T-helper 1 cell (primary cell): ENCODE measurements at places on chromosomes 12 and 14.

GRCh38 chr12:26473291-26473690 lies 277.9 kb downstream of the SSPN start:
- no peak for DNase-seq

DNA sequence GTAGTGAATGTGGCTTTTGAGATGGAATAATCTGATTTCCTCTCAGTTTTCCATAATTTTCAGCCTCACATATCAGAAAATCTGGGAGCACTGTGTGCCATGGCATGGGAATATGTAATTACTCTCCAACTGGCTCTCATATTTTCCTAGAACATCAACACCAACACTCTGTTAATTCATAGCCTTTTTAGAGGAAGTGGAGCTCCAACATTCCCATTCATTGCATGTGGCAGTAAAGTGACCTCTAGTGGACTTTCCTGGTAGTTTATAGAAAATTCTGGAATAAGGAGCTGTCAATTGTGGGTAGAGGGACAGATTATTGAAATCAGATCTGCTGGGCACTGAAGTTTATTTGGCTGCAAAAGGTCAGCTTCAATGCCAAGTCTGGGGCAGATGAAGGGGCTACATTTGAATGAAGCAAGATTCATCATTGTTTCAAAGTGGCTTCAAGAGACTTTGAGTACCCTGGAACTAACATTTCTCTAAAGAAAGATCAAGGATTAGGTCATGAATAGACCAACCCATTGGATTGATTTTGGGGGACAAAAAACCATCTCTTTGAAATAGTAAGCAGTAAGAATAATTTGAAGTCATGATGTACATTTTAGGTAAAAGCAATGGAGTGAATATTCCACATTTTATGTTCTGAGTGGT lies 23.6 kb upstream of the USP44 start:
- DNase-seq = no peak

DNA sequence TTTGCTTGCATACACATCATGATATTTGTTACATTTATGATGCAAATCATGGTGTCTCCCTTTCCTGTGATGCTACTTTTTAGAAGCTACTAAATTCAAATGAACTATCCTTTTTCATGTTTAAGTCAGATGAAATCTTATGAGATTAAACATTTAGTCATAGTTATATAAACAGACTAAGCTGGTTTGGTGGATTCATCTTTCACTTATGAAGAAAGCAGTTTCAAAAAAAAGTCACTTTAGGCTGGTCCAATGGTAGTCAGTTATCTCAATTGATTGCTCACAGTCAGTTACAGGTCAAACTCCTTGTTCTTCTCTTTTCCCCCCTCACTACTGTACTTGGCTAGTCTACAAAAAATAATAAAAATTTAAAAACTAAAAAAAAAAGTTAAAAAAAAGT lies 19.7 kb downstream of the SYCP3 start:
- DNase-seq = no peak

- no peak for DNase-seq
Observed at GRCh38 chr12:4240161-4240783, 33.3 kb upstream of the CCND2 start.

- DNase-seq = no peak
Observed at GRCh38 chr14:85123755-85124154, 406.2 kb upstream of the FLRT2 start.

DNA sequence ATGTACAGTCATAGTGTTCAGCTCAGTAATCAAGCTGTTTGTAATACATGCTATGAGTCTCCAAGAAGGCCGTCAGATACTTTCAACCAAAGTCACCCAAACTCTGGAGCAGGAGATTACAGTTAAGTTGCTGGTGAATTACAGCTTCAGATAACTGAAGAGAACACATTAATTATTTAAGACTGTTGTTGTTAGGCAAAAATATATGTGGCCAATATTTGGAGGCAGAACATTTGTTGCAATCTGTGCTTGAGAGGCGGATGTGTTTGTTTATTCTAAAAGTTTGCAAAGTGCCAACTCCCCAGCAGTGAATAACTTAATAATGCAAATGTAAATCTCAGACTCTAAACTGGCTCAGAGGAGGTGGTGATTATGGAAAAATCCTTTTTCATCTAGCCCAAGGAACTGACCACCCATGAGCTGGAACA lies 300.7 kb upstream of the TBX3 start:
- DNase-seq = no peak

DNA sequence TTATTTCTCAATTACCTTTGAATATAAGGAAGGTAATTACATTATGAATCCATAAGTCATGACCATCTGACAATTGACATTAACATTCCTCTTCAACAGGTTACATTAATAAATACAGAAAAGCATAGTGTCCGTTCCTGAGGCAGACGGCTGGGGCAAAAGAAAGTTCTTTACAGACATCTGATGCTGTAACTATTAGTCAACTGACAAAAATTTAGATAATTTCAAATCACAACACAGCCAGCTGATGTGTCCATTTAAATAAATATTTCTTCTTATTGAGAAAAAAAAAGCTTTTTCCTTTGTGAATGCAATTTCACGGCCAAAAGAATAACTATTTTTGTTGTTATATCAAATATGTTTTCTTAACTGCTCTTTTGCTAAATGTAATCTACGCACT lies 9.2 kb upstream of the PYROXD1 start:
- DNase-seq = no peak

DNA sequence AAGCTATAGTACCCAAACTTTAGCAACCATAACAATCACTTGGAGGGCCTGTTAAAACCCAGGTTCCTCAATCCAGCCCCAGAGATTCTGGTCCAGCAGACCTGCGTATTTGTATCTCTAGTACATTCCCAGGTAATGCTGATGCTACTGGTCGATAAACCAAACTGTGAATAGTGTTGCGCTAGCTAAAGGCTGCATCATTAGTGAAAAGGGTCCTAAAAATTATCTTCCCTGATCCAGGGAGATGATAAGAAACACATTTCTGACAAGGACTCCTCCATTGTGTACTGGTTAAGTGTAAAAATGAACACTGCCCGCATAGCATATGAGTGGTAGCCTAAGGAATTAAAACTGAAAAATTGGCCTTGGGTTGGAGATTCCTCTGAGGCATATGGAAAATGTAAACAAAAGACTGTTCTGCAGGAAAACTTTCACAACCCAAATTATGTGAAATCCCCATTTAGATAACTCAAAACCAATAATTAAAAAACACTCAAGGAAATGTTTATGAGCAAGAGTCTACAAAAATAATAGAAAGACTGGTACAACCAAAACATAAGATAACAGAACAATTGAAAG lies 322.7 kb downstream of the CEP128 start:
- DNase-seq = no peak

DNA sequence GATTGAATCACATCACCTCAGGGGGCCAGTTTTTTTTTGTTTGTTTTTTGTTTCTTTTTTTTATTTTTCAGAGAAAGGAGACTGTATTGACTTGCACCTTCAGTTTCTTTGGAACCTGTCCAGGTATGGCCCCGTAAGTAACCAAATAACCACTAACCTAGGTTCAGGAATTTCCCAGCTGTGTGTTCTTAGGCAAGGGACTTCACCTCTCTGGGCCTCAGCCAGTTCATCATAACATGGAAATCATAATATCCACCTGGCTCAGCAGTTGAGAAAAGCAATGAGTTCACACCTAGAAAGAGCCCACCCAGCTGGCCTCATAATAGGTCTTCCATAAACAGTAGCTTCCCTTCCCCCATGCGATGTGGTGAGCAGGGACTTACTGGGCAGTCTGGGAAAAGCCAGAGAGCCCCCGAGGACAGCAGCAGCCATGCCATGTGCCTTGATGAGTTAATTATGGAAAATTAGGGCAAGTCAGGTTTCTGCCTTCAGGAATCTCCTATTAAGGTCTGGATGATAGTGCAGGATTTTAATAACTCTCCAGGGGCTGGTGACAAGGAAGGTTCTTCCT lies 27.4 kb upstream of the WSCD2 start:
- DNase-seq = no peak

- no peak for DNase-seq
Observed at GRCh38 chr12:83102499-83102898, 415.8 kb downstream of the TMTC2 start.

DNA sequence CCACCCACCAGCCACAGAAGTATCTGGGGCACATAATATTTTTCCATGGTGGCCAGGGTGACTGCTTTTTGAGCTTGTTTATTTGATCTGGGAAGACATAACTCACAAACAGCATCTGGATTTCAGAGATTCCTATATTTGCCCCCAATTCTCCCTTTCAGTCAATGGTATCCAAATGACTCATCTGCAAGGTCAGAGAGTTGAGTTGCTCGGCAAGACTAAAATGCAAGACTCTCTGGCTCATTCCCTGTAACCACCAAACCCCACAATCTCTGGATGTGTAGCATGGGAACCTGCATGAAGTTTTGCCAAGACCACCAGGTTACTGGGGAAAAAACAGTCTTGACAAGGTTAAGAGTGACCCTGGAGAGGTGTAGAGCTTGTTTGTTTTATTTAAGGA lies 174.9 kb upstream of the FAR2 start:
- no peak for DNase-seq
